ENCODE measurements at places on chromosomes 6 and 20.

GRCh38 chr6:31750411-31751022, 10.7 kb downstream of the MSH5 start:
- no peak for DNase-seq

DNA sequence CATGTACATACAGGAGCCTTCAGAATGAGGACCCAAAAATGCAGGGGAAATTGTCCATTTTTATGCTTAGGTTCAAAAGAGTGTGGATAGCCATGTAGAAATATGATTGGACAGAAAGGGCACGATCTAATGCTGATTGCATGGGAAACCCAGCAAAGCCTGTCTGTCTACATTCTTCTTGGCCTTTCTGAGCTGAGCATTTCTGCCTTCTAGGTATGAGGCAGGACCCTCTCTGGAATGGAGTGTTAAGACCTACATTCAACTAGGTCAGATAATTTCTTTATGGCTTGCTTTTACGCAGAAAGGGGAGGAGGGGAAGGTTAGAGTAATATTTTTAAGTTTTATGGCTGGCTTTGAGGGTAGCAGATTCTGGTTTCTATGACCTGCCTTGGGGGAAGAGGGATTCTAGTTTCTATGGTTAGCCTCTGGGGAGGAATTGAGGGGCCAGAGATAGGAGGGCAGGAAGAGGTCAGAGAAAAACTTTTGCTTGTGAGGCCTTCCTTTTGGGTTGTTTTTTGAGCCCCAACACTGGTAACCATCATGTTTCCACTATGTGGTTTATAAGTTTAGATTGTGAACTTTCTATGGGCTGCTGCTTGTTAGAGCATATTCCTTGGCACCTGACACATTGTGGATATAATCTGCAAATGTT, 63.5 kb downstream of the LYRM2 start:
- no peak for DNase-seq

GRCh38 chr6:47700596-47700995, 2.2 kb downstream of the ADGRF4 start:
- no peak for DNase-seq

- no peak for DNase-seq
Observed at GRCh38 chr6:109363753-109364152, 18.5 kb downstream of the CD164 start.

- DNase-seq = no peak
Observed at GRCh38 chr6:136723780-136724179, 68.5 kb downstream of the MAP3K5 start.

DNA sequence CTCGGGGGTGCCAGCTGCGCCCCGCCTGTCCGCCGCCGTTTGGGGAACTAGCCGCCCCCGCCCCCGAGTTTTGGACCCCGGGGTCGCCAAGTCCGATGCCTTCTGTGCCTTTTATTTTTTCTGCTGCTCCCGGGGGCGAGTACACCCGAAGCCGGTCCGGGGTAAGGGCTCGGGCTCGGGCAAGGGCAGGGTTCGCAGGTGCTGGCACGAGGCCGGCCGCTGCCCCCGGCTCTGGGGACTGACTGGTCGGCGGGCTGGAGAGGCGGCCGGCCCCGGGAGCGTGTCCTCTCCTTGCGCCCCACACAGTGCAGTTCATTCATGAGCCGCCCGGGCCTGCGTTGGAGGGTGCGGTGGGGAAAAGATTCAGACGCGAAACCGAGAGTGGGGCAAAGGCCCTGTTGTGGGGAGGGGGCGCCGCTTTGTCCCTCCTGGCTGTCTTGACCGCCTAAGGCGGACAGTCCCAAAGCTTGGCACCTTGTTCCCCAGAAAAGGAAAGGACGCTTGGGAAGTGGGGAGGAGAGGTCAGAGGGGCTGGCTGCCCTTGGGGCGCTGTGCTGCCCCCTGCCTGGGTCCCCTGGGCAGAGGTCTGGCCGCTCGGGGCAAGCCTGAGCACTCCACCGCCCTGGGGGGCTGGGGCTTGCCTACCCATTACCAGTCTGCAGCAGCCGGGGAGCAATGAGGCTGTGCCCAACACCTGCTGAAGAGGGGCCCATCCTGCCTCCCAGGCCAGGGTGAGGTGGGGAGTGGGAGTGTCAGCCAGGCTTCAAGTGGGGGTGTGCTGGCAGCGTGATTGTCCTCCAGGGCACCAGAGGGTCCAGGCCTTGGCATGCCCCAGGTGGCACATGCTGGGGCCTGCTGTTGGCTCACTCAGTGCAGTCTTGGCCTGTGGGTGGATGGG, 915 bp downstream of the TMEM63B start:
- no peak for DNase-seq

DNA sequence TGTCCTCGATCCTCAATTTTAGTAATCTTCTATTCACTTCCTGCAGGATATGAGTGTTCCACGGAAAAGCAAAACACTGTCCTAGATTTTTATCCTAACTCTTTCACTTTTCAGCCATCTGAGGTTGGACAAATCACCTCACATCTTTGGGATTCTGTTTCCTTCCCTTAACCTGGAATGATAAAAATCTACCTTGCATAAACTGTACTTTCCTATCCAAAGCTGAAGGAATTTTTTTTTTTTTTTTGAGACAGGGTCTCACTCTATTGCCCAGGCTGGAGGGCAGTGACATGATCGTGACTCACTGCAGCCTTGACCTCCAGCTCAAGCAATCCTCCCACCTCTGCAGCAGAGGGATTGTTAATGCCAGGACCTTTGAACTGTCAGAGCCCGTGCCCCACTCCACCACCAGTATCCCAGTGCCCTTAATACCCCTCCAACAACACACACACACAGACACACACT, 20.5 kb downstream of the CAPN11 start:
- no peak for DNase-seq

GRCh38 chr6:144585217-144585814, 300.2 kb downstream of the UTRN start:
- no peak for DNase-seq

DNA sequence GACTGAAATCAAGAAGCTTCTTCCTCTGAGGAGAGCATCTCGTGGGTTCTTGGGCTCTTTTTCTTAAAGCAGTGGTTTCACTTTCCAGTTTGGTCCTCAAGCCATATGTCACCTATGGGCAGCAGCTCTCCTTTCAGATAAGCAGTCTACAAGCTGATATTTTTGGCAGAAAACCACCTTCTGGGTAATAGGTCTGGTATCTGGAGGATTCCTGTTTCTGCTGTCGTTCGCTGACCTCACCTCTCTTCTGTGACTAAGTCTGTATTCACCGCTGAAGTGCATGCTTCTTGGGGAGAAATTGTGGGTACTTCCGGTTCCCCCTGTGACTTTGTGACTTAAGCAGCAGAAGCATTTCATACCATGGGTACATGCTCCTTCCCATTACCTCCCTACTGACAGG, 193.6 kb downstream of the EDN1 start:
- no peak for DNase-seq

- DNase-seq = no peak
Observed at GRCh38 chr6:551405-551804, 105.5 kb downstream of the HUS1B start.

DNA sequence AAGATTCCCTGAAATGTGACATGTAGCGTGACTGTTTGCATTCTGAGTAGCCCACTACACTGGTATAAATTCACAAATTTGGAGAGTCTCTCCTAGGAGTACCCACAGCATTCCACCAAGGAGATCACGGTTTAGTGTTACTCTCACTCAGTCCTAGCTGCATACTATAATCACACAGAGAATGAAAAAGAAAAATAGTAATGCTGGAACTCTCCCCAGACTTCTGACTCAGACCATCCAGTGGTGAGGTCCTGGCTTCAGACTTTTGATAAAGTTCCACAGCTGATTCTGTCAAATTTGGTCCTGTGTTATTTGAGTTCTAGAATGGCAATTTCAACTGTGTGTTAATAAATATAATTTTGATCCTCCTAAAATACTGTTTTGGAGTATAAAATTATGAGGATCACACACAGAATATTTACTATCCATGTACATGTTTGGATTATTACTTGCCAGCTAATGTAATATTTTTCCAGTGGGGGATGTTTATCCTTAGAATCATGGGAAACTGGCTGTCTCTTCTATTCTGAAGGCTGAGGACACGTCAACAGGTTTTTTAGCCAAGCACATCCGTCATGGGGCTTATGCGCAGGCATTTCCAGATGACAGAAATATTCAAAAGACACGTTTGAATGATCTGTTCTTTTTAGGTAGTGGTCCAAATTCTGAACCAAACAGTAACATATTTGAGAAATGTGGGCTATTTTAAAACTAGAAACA, 5.1 kb upstream of the KIAA0408 start:
- DNase-seq = no peak

GRCh38 chr6:146876271-146877151, 277.7 kb downstream of the ADGB start:
- no peak for DNase-seq

DNA sequence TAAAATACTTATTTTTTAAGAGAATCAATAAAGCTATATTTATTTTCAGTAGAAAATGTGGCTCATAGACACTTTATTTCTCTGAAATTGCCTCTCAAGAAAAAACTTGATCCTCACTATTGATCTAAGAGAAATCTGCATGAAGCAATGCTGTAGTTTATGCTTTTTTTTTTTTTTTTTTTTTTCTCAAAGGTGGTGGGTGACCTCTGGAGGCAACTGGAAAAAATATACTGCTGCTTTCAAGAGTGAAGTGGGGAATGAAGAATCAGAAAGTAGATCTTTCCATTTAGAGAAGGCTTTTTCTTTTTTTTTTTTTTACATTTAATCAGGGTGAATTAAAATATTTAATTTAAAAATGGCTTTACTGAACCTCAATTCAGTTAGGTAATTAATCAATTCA, 169.3 kb downstream of the SLC16A10 start:
- no peak for DNase-seq

GRCh38 chr6:53924277-53924676, 129.5 kb downstream of the LRRC1 start:
- no peak for DNase-seq

GRCh38 chr6:5771759-5772390, 234.8 kb downstream of the NRN1 start:
- no peak for DNase-seq

GRCh38 chr6:83467620-83468036, 36.8 kb upstream of the ME1 start:
- DNase-seq = no peak

All from mesothelial cell of epicardium (in vitro differentiated cells).